ENCODE measurements at places on chromosomes 1 and 21. TPM values are rescaled to one million over a fixed set of nuclear protein-coding genes. Genes with fewer than 3 reads are reported as not detected.

DNA sequence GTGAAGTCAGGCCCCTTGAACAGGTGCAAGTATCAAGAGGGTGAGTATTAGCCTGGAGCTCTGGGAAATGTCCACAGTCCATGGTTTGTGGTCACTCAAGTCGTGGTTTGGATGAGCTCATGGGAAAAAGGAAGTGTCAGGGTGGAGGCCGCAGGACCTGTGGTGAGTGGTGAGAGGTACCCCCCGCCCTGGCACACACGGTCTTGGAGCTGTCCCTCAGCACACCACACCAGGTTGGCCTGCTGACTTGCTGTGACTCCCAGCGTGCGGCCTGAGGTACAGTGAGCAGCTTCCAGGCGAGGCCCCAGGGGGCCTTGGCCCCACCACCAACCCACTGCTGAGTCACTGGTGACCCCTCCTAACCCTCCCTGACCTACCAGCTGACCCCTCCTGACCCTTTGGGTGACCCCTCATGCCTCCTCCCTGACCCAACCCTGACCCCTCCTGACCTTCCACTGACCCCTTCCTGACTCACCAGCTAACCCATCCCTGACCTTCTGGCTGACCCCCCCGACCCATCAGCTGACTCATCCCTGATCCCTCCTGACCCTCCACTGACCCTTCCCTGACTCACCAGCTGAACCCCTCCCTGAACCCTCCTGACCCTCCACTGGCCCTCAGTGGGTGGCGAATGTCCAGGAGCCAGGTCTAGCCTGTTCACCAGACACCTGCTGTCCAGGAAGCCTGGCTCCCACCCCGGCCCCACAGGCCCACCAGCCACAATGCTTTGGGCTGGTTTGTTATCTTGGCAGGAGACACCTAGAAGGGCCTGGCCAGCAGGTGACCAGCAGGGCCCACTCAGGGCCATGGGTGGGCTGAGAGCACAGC lies 34.8 kb upstream of the RNF187 start:
- DNase-seq: no peak

DNA sequence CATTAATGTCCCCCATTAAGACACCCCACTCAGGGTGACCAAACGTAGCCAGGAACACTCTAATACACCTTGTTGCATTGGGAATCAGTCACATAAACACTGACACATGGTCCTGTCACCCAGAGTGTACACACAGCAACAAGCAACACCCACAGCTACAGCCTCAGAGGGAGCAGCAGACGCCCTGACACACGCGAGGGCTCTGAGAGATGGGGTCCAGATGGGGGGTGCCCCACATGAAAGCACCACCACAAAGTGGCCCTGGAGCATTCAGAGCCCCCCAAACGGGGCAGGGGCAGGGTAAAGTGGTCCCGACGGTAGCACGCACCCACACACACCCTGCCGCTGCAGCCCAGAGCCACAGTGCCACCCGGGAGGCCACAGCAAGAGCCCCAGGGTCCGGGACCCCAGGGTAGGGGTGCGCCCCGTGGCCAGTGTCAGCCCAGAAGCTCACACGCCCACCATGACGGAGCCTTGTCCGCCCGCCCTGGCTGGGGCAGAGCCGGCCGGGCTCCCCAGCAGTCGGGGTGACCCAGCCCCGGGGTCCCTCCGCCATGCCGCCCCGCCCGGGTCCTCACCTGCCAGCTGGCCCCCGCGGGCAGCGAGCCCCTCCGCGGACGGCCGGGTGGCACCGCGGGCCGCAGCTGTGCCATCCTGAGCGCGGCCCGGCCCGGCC lies 47.3 kb downstream of the RAP1GAP start:
- DNase-seq: no peak

DNA sequence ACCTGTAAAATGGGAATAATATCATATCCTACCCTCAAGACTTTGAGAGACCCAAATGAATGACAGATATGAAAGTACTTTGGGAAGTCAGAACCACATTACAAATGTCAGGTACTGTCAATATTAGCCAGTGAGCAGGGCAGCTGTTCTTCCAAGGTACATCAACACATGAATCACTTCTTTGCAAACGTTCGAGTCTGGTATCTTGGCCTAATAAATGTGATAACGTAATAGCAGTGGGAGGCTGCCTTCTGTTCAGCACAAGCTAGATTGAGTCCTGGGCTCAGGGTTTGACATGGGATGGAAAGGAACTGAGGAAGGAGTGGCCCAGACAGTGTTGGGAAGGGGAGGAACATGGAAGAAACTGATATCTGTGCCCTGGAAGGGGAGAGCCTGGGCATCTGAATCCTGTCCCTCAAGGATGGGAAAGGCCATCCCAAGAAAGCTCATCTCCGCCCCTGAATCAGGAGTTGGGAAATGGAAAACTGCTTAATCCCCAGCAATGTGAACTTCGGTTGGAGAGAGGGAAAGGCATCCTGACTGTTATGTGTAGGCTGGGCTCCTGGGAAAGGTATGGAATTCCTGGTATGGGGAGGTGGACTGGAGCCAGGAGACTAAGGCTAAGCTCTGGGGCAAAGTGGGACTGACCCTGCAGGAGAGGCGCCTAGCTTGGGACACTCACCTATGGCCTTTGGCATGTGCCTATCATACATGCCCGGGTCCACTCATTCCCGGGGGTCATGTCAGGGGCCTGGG lies 14.3 kb downstream of the KCNC4 start:
- no peak for DNase-seq

DNA sequence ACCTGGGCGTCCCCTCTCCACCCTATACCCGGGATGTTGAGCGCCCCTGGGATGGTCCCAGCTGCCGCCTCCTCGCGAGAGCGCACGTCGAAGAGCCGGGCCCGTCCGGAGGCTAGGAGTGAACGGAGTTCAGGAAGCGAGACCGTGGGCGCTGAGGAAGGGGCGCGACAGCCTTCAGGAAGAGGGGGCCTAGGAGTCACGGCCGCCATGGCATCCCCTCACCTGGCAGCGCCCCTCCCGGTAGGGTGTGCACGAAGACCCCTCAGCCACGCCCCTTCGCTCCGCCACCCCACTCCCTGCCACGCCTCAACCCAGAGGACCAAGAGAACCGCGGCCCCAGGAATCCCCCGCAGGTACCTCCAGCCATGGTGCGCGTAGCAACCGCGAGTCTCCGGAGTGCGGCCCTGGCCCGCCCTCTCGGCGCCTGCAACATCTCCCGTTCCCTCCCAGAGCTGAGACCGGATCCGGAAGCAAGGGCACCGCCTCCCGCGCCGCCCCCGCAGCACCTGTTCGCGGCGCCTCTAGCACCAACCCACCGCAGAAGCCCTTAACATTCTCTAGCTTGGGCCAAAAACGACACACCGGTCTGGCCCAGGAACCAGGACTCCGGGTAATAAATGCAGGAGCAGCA lies at the start of gene TSTD1:
TSTD1 (minus strand) TSS at position 442 of the 631 bp plus-strand sequence; CDS start at position 367, 75 bp downstream.
- DNase-seq: peak; percentile 78

DNA sequence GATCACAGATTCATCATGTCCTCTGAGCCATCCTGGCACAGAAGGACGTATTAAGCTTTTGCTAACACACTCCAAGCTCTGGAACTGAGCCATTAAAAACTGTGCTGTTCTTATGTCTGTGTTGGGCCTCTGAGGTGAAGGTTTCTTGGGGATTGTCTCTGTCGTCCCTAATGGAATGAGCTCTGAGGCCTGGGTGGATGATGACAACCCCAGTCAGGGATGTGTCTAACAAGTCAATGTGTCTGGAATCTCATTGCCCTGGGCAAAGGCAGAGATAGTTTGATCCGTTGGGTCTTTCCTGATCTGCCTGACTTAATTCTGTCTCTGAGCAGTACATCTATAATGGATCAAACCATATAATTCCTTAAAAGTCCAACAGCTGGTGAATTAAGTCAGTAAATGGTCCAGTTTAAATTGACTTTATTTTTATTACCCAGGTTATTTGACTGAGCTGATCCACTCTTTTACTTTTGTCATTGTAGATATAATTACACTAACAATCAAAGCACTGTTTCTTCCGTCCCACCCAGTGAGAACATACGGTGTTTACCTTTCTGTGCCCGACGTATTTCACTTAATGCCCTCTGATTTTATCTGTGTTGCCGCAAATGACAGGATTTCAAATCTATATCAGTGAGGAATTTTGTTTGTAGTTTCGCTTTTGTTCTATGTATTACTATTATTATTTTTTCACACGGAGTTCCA lies 38.8 kb upstream of the OR2B11 start:
- DNase-seq: no peak

DNA sequence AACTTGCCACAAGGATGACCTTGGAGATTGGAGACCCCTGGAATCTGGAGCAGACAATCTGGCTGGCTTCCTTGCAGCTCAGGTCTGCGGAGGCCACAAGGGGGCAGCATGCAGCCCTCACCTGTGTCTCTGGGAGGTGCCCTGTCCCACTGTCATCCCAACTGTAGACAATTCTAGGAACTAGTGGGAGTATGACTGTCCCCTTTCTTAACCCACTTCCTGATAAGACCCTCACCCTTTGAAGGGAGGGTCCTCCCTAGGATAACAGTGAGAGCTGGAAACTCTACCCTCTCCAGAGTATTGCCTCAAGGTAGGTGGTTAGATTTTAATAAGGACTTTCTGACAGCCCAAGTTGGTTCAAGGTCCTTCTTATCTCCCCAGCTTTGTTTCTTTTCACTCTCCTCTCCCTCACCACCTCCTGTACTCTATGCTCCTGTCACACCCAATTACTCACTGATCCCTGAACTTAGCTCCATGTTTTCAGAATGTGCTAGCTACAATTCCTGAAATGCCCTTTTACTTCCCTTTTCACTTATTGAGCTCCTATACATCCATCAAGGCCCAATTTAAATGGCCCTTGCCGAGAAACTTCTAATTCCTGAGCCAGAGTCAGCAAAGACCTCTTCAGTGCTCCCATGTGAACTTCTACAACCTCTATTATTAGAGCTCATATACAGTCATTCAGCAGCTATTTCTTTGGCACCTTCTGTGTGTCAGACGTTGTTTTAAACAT lies 9.2 kb upstream of the KCNQ4 start:
- DNase-seq: no peak

- DNase-seq: peak; percentile 55
Observed at GRCh38 chr1:222310836-222311235, 237.1 kb downstream of the HHIPL2 start.

DNA sequence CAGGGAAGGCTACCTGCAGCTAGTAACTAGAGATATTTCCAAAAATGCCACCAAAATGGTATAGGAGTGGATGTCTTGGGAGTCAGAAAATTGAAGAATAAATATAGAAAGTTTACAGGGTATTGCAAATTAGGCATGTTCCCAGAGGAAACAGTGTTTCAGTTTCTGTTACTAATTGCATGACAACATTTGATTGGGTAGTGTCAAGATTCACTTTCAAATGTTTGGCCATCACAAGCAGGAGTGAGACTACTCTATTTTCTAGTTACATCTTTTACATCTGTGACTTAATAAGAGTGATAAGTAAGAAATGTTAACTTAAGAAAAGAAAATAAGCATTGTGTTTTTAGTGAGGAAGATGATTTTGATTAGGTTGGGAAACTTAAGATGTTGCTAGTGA lies 30.2 kb downstream of the AMY1C start:
- DNase-seq: no peak

GRCh38 chr1:183278739-183279591 lies 92.9 kb downstream of the LAMC2 start:
- no peak for DNase-seq

DNA sequence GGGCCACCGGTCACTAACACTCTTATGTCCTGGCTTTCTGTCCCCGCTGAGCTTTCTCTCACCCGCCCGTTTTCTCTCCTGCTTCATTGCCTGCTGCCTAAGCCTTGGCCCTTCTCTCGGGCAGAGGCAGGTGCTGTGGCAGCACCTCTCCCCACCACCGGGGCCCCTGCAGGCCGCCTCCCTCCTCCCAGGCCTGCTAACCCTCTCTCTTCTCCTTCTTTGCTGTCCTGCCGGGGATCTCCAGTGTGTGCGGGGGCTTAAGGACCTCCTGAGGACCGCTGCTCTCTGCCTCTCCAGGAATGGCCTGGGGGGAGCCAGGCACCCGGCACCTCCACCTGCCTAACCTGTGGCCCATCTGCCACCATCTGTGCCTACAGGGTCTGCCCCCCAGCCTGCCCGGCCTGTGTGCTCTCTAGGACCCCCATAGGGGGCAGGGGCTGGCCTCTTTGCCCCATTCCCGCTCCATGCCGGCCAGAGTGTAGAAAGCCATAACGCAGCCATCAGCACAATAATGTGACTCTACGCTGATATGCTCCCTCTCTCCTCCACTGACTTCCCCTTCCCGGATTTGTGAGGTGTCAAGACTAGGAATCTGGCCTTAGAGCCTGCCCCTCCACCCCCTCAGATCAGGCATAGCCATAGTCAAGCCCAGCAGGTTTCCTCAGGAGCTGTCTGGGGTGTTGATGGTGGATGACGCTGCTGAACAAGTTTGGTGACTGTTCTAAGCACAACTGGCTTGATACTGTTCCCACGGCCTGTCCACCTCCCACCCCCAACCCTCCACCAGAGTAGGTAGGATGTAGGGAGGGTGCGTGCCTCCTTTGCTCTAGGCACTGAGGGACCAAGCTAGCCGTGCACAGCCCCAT lies 6.1 kb upstream of the SFN start:
- no peak for DNase-seq

GRCh38 chr1:34477632-34478141 lies 277.2 kb upstream of the GJB5 start:
- DNase-seq: no peak

GRCh38 chr1:10450156-10450814 lies 454 bp downstream of the CORT start:
- DNase-seq: no peak

DNA sequence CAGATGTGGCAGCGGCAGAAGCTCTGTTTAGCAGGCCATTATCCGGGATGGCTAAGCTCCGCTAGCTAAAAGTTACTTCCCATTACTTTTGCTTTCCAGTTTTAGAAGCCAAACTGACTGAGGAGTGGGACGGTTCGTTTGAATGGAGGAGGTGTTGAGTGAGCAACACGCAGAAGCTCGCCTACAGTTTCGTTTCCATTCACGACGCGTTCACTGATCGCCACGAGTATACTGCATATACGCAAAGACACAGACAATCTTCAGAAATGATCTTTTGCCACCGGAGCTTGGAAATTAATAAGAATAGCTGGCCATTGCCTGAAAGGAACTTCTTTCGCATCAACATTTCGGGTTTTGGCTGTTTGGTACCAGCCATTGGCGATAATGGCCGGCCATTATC lies 14.6 kb downstream of the SON start:
- DNase-seq: no peak

DNA sequence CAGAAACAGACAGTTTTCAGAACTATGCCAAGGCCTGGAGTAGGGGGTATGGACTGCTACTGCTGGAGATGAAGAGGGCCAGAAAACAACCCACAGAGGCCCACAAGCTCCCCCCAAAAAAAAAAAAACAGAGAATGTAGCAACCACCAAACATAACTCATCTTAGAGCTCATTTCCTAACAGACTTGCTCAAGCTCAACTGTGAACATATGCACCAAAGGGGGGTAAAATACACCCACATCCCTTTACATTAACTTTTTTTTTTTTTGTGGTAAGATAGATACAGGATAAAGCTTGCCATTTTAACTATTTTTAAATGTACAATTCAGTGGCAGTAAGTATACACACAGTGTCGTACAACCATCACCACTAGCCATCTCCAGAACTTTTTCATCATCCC lies 36.0 kb downstream of the SEC16B start:
- DNase-seq: no peak

- no peak for DNase-seq
Observed at GRCh38 chr1:219325368-219325742, 151.7 kb downstream of the LYPLAL1 start.

- no peak for DNase-seq
Observed at GRCh38 chr1:85453640-85454194, 11.2 kb downstream of the DDAH1 start.

- peak; percentile 49 for DNase-seq
Observed at GRCh38 chr1:19315378-19316198, 3.5 kb downstream of the SLC66A1 start.

The ZSCAN20 gene
- total RNA-seq: 3.3 TPM

The DMRTA2 gene
- total RNA-seq: not detected

The NCMAP gene
- 0.29 TPM for total RNA-seq

The ADAMTS5 gene
- total RNA-seq: 2.1 TPM

The ADPRS gene
- 16.9 TPM for total RNA-seq

Data from heart left ventricle (tissue), 16 donors.